ENCODE measurements at places on chromosomes 5 and 9. TPM values are rescaled to one million over a fixed set of nuclear protein-coding genes. Genes with fewer than 3 reads are reported as not detected.

GRCh38 chr5:78483809-78484521, 123.5 kb downstream of the SCAMP1 start:
- DNase-seq = peak; percentile 41

ZBTB34 gene
- 14.7 TPM for total RNA-seq

GRCh38 chr5:172213126-172213525, 19.2 kb downstream of the EFCAB9 start:
- no peak for DNase-seq

PDGFRB gene
- 96.6 TPM for total RNA-seq

PLAC8L1 gene
- 2.7 TPM for total RNA-seq

DNA sequence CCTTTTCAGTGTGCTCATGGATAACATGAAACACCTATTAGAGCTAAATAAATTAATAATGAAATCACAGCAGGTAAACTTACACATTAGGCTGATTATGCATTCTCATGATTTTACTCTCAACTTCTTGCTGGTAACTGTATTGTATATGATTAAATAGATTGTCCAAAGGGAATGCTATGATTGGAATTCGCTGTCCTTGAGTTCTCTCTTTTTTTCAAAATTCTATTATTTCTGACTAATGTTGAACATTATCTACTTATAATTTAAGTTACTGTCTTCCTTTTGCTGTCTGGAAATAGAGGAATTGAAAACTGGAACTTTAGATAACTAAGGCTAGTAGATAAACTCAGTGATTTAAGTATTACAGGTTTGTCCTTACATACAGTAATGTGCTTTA, 13.1 kb downstream of the CENPH start:
- no peak for DNase-seq

HTR1A gene
- total RNA-seq = not detected

IFNK gene
- not detected for total RNA-seq

GRCh38 chr9:96500696-96501632, 51.0 kb downstream of the HABP4 start:
- peak; percentile 83 for DNase-seq

GRCh38 chr5:66909364-66909763, 287.2 kb downstream of the CD180 start:
- no peak for DNase-seq

CAMK2A gene
- total RNA-seq = 1.6 TPM

GRCh38 chr5:131277447-131277846, 13.6 kb downstream of the CDC42SE2 start:
- no peak for DNase-seq

DNA sequence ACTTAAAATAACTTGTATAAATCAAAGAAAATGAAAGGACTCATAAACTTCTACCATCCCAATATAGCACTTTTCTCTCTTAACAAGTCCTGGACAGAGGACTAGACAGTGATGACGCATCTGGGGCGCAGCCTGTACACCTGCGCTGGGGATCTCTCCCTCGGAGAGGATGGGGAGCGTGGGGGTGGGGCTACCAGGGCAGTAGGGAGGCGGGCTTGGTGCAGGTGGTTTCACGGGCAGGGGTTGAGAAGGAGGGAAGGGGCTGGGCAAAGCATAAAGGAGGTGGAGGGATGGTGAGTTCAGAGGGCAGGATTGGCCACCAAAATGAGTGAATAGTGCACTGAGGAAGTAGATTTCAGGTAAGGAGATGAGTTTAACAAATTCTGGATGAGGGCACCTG, 41.1 kb downstream of the STC2 start:
- DNase-seq = no peak

- DNase-seq = no peak
These were observed 29.6 kb downstream of the PTTG1 start for GRCh38 chr5:160451281-160451680.

- DNase-seq = no peak
These were observed 25.3 kb upstream of the RASGEF1C start for GRCh38 chr5:180234271-180234670.
